ENCODE measurements at places on chromosomes 4 and X. TPM values are rescaled to one million over a fixed set of nuclear protein-coding genes. Genes with fewer than 3 reads are reported as not detected.

- no peak for DNase-seq
These were observed at the start of gene PNCK for GRCh38 chrX:153673428-153674218. PNCK (minus strand) TSS chrX:153673813; CDS start chrX:153673076, 737 bp downstream.

Gene CSAG2
- total RNA-seq = not detected

DNA sequence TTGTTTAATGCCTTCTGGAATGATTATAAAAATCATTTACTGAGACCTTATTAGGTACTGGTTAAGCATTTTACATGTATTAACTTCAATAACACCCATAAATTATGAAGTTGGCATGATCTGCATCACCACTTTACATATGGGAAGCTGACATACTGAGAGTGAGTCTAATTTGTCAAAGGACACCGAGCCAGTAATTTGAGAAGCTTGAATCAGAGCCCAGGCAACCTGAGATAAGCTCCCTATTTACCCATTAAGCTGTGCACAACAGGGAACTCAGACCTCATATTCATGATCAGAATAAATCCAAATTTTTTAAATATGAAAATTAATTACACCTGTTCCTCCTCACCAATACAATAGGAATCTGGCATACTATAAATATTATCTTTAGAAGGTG is 247.9 kb upstream of the EPHA5 start:
- DNase-seq = no peak

Gene DDX53
- not detected for total RNA-seq

Gene SEPSECS
- total RNA-seq = 8.5 TPM

DNA sequence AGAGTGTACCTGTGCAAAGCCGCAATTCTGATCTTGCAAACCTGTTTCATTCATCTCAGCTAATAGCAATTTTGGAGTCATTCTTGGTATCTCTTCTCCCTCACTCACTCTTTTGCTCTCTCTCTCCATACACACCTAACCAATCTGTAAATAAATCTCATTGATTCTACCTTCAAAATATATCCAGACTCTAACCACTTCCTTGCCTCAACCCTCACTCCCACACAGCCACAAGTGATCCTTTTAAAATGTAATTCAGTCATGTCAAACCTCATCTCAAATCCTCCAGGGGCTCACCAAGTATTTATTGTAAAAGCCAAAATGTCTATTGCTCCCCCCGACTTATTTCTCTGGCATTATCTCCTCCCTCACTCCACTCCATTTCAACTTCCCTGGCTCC is 51.7 kb upstream of the SLC10A4 start:
- no peak for DNase-seq

Gene NKAP
- total RNA-seq = 5.7 TPM

Gene F8
- total RNA-seq = 7.3 TPM

Measured in lower leg skin (tissue), 4 donors.